ENCODE measurements at places on chromosomes 2 and 18.

GRCh38 chr2:98502556-98503335 lies 58.1 kb downstream of the INPP4A start:
- DNase-seq, result no peak

DNA sequence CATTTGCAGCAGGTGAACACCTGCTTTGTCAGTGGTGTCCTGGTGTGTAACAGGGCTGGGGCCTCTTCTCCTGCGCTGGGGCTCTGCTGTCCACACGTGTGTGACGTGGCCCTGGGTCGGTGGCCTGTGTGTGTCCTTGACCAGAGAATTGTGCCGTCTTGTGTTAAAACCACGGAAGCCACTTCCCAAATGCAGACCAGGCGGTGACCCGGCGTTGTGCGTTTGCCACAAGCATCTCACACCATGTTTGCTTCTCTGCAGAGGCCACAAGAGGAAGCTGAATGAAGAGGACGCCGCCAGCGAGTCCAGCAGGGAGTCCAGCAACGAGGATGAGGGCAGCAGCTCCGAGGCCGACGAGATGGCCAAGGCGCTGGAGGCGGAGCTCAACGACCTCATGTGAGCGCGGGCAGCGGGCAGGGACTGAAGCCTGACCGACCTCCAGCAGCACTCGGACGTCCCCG lies 44.3 kb upstream of the KCNG2 start:
- DNase-seq, result no peak

DNA sequence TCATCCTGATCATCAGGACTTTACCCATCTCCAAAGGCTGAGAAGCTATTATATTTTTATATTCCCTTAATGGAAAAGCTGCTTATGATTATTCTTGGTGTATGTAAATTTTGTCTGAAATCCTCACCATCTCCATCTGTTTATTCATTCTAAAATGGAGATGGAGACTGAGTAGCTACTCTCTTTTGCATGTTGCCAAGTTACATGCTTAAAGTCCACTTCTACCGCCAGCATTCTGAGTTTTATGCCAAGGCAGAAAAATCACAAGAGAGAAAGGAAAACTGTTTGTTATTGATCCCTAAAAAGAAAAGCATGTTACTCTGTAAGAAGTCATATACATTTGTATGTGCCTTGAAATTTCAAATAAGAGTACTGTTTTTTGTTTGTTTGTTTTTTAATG lies 94.4 kb upstream of the NOSTRIN start:
- DNase-seq, result no peak

DNA sequence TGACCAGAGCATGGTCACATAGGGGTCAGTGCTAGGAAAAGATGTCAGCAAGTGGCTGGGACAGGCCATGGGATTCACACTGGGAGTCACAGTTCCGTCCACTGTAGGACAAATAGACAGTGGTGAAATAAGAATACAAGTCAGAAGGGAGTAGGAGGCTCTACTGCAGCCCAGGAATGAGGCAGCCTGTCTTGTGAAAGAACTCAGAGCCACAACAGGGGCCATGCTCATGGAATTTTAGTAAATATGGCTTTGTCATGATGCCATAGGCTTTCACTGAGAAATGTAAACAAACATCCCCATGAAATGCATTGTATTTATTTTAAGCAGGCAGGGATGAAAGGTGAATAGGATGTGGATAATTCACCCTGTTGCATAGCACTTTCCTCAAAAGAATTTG lies 504.3 kb downstream of the SOX11 start:
- DNase-seq, result no peak

GRCh38 chr2:219184121-219184520 lies 6.0 kb downstream of the RETREG2 start:
- DNase-seq, result peak; percentile 3

- no peak for DNase-seq
Measured at GRCh38 chr2:30406853-30407252, 40.2 kb upstream of the LCLAT1 start.

GRCh38 chr18:39693359-39693758 lies 2127.8 kb upstream of the CELF4 start:
- DNase-seq, result no peak

GRCh38 chr2:133432778-133433177 lies 135.5 kb downstream of the NCKAP5 start:
- DNase-seq, result no peak

DNA sequence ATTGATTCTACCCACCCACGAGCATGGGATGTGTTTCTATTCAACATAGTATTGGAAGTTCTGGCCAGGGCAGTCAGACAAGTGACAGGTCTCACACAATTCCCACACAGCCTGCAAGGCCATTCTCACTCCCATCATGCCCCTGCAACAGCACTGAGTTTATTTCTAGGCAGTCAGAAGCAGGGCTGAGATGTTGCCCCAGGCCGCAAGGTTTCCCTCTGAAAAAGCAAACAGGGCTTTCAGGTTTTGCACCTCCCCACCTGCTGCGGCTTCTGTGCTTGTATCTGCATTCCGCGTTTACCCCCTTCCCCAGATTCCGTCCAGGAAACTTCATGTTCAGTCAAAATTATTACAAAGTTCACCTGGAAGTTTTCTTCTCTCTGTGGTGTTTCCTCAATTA lies 9.4 kb upstream of the TACR1 start:
- no peak for DNase-seq
